Glutamatergic neuron (in vitro differentiated cells): ENCODE measurements at places on chromosomes 12 and 14. TPM values are rescaled to one million over a fixed set of nuclear protein-coding genes. Genes with fewer than 3 reads are reported as not detected.

The RD3L gene
- not detected for total RNA-seq

The GLS2 gene
- total RNA-seq = 0.91 TPM

DNA sequence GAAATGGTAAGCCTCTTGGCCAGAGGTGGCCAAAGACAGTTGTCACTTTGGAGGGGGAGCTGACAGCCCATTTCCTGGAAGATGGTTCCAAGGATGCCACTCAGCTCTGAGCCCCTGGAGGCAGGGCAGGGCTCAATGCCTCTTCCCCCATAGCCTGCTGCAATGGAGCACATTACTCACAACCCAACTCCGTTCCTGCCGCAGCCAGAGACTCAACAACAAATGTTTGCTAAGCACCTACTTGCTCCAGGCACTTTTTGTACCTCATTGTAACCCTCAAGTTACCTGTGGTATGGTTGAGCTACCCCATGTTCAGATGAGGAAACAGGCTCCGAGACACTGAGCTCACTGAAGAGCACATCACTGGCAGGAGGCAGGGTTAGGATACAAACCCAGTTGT lies 19.5 kb downstream of the IRF2BPL start:
- no peaks in the 10 kb centered on the region for H3K36me3 ChIP-seq
- DNase-seq = no peak
- H3K27me3 ChIP-seq = peaks cover 8% of the 10 kb centered on the region
- no peak overlapping the region for H3K4me3 ChIP-seq
- no peak overlapping the region for H3K27ac ChIP-seq
- peaks cover 11% of the 10 kb centered on the region for H3K4me1 ChIP-seq

DNA sequence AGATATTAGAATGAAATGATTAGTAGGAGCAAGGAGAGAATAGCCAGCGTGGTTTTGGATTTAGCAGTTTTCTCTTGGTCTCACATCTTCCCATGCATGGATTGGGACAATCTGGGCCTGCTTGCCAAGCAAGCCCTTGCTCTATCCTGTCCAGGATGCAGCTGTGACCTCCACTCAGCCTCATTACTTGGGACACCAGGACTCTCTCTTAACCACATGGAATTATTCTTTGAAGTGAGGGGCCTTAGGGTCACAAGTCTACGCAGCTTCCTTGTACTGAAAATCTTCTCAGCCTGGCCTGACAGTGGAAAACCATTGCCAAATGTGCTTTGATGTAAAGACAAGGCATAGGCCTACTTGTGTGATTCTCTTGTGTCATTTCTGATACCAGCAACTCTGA lies 28.0 kb upstream of the DCN start:
- H3K4me3 ChIP-seq = no peak overlapping the region
- no peaks in the 10 kb centered on the region for H3K27me3 ChIP-seq
- DNase-seq = no peak
- H3K36me3 ChIP-seq = no peaks in the 10 kb centered on the region
- H3K4me1 ChIP-seq = no peaks in the 10 kb centered on the region
- H3K27ac ChIP-seq = no peak overlapping the region

DNA sequence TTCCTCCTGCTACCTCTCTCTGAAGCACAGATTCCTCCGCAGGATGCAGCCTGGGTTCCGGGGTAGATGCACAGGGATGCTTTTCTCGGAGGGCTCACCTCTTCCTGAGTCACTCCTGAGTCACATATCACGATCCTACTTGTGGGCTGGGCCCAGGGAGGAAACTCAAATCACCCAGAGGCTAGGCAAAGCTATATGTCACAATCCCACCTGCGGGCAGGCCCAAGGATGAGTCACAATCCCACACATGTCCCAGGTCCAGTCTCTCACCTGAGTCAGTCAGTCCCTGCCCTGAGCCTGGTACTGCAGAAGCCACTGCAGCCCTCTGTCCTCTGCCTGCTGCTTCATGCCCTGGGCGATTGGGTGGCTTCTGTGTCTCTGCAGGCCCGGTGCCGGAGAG lies 149.0 kb upstream of the GSC start:
- no peaks in the 10 kb centered on the region for H3K4me1 ChIP-seq
- H3K27me3 ChIP-seq = peaks cover 2% of the 10 kb centered on the region
- no peak overlapping the region for H3K4me3 ChIP-seq

DNA sequence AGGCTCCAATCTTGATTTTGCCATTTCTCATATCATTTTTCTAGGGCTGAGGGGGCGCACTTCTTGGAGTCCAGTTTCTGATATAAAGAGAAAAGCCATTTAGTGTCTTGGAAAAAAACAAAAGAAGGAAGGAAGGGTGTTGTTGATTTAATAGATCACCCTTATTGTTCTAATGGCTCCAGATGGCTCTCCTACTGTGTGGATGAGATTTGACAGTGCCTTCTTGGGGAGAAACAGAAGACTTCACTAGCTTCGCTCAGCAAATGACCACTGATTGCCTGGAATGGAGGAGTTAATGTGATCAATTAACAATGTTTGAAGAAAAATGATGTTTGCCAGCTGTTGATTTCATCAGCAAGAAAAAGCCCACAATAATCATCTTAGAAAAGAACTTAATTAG lies 216.2 kb downstream of the APAF1 start:
- peaks cover 3% of the 10 kb centered on the region for H3K27me3 ChIP-seq
- peaks cover 27% of the 10 kb centered on the region for H3K4me1 ChIP-seq
- no peaks in the 10 kb centered on the region for H3K36me3 ChIP-seq
- no peak overlapping the region for H3K4me3 ChIP-seq

DNA sequence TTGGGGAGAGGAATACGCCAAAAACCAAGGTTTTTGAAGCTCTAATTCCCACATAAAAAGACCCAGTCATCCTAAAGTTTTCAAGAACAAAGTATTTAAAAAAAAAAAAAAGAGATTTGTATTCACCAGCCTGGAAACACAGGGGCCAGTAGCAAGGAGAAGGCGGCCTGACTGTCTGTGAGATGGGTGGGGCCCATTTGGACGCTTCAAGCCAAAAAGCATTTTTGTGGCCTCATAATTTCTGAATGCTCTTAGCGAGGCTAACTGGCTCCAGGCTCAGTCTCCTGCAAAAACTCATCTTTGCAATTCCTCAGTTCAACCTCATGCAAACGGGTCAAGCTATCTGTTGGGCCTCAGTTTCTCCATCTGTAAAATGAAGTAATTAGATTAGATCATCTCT lies 514.1 kb downstream of the MED13L start:
- no peak overlapping the region for H3K27ac ChIP-seq
- DNase-seq = no peak
- H3K4me3 ChIP-seq = no peak overlapping the region
- peaks cover 8% of the 10 kb centered on the region for H3K4me1 ChIP-seq

DNA sequence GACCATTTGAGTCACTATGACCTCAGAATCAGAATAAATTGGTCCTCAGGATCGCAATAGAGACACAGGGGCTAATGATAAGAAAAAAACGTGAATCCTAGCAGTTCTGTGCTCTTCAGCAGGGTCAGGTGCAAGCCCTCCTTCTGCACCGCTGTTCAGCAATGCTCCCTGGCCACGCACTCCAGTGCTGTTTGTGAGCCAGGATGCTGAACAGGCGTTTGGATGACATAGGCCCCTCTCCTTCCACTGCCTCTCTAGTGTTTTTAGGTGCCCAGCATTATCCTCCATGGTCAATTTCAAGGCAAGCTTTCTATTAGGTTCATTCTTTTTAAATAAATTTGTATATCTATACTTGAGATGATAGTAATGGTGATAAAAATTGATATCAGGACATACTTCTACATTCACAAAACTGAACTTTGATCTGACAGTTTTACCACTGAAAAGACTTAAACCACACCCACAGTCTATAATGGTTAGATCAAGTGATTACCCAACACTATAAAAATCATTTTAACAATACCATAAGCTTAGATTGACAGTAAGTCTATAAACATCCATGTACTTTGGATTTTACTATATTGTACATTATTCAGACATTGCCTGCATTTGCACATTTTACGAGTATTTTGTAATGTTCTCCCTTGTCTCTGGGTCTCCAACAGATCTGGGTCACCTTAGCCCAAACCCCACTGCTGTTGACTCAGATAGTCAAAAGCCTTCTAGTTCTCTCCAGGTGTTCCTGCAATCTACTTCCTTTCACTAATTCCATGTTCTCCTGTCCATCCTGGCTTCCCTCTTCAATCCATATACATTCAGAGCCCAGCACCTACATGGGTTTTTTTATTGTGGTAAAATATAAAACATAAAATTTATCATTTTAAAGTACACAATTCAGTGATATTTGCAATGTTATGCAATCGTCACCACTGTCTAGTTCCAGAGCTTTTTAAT lies 114.9 kb upstream of the COCH start:
- no peak overlapping the region for H3K27ac ChIP-seq
- H3K36me3 ChIP-seq = peaks cover 7% of the 10 kb centered on the region
- no peak overlapping the region for H3K4me3 ChIP-seq
- no peak for DNase-seq
